ENCODE measurements at places on chromosomes 3 and 15. TPM values are rescaled to one million over a fixed set of nuclear protein-coding genes. Genes with fewer than 3 reads are reported as not detected.

The SLC22A14 gene
- under 0.01 TPM for total RNA-seq

The SH2D7 gene
- not detected for total RNA-seq

DNA sequence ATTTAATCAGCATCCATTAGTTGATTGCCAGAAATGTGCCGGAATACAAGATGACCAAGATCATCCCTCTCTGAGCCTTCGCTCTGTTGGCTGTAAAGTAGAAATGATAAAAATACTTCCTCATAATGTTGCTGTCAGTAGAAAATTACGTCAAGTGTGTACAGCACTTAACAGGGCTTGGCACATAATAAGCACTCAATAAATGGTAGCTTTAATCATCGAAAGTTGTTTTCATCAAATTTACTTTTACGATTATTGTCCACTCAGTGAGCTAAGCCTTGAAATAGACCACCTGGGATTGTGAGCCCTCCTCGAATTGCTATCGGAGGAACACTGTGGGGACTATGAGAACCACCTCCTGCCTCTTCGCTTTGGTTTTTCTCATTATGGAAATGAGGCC, 301.3 kb upstream of the TPRG1 start:
- DNase-seq = no peak

GRCh38 chr3:55574671-55575070, 87.6 kb upstream of the WNT5A start:
- no peak for DNase-seq

DNA sequence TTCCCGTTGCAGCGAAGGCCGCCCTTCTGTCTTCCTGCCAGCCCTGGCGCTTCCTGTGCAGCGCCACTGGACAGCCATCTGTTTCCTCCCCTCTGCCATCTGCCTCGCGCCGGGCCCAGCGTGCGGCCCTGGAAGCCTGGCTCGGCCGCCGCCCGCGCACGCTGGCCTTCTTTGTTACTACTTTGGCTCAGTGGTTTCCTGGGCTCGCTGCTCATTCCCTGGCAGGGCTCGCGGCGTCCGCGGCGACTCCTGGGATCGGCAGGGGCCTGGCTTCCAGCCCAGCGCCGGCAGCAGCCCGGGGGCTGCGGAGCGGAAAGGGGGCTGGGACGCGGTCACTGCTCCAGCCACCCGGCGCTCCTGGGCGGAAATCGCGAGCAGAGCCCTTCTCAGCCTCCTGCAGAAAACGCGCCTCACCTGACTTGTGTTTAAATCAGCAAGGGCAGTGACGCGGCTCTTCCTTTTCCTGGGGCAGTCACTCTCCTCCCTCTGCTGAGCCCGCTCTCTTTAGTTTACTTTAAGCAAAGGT, 10.0 kb downstream of the CMTM7 start:
- DNase-seq = peak; percentile 97

GRCh38 chr15:78327466-78327865, 12.7 kb upstream of the CRABP1 start:
- no peak for DNase-seq

- no peak for DNase-seq
These were observed 51.2 kb downstream of the BCHE start for GRCh38 chr3:165786013-165786412.

- no peak for DNase-seq
These were observed 262.1 kb downstream of the XXYLT1 start for GRCh38 chr3:195008816-195009215.

DNA sequence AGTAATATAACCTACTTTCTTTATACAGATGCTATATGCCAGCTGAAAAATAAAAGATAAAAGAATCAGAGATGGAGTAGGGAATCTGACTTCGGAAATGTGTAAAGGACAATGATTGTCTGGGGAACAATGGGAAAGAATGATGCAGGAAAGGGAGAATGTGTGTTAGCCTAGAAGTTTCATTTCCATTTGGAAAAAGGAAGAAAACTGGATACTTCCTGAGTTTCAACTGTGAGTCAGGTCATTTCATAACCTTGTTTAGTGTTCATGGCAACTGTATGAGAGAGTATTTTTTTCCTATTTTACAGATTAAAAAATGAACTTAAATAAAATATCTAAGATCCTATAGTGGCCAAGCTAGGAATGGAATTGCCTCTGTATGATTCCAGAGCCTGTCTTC, 261.3 kb upstream of the NECTIN3 start:
- peak; percentile 79 for DNase-seq

GRCh38 chr3:24981924-24982323, 446.1 kb upstream of the RARB start:
- no peak for DNase-seq
